ENCODE measurements at places on chromosomes 2 and 18. TPM values are rescaled to one million over a fixed set of nuclear protein-coding genes. Genes with fewer than 3 reads are reported as not detected.

DNA sequence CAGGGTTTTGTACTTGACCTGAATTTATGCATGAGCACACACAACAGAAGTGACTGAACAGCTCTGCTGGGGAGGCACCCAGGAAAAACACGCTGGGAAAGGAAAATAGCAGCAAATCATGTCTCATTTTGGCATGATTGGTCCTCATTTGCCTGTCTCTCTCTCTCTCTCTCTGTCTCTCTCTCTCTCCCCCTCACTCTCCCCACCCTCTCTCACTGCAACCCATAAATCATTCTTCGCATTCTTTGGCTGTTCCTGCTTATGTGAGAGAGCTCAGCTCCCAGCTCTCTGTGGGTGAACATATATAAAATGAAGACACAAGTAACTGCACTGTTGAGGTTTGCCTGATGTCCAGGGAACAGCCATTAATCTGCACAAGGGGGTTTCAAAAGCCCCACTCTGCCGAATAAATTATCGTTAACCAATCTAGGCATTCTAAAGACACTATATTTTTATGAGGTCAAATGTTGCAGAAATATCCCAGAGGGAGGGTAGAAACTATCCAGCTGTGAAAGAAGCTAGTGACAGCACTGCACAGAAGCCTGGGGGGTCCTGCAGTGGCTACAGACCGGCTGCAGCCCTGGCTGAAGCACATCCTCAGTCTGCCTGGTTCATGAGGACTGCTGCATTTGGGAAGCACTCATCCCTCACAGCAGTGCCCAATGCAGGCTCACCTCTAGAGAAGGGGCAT is 260.3 kb downstream of the AFF3 start:
- no peak for DNase-seq

Gene TET3
- 3.9 TPM for total RNA-seq

GRCh38 chr2:113305146-113305545 is 26.4 kb upstream of the PAX8 start:
- DNase-seq: no peak

Gene FAM228A
- 0.51 TPM for total RNA-seq
